ENCODE measurements at places on chromosomes 6 and 20.

GRCh38 chr6:7917729-7918128, 7.1 kb upstream of the TXNDC5 start:
- DNase-seq, result no peak

GRCh38 chr20:41530923-41531322, 87.3 kb downstream of the CHD6 start:
- no peak for DNase-seq

DNA sequence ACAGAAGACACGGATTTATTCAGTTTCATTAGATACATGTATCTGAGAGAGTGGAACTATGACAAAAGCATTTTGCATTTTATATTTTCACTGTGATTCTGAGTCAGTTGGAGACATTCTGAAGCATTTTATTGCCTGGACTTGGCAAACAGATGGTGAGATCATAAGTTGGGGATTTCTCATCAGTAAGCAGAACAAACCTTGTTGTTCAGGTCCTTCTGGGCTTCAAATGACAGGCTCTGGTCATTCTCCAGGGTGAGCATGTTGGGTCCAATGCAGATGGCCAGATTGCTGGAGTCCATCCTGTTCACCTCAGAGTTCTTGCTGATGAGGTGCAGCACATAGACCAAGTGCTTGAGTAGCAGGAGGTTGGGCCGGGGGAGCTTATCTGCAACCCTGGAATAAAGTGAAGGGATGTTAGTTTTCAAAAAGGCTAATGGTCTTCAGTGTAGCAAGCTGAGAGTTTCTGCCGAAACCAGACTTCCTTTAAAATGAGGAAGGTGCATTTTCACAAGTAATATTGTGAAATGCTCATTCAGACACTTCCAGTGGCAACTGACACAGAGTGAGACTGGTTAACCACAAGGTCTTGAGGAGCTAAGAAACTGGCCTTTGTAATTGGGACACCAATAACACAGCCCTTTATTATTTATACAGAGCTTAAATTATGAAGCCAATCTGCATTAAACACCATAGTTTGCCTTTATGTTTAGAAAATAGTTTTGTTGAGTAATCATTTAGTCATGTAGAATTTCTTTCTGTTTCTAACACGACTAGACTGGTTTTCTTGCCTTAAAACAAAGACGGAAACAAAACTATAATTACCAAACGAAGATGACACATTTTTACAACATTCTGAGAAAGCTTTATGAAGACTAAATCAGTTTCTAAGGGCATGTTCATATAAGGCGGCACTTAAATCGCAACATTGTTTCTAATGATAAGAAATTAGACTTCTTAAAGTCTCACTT, 5.6 kb downstream of the TAGAP start:
- no peak for DNase-seq

DNA sequence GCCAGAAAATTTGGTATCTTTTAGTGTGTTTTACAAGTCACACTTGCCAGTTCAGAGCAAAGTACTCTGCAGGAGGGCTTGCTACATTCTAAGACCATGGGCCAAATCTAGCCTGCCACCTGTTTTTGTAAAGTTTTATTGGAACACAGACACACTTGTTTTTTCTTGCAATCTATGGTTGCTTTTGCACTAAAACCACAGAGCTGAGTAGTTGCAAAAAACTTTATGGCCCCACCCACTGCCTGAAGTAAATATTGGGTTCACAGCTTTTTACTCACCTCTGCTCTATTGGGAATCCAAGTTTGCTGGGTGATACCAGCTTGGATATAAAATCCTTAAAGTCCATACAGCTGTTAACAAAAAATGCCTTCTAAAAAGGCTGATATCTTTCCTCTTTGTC, 109.0 kb downstream of the ZFP64 start:
- DNase-seq, result no peak

Measured in stimulated activated CD8-positive, alpha-beta memory T cell treated with anti-CD3 and anti-CD28 coated beads, Interleukin-4, amount 100 ng/mL, for 48 hours (primary cell).